ENCODE measurements at places on chromosomes 4 and X.
A peak's percentile ranks its signal among the peaks of the same experiment; 100 is the strongest.

DNA sequence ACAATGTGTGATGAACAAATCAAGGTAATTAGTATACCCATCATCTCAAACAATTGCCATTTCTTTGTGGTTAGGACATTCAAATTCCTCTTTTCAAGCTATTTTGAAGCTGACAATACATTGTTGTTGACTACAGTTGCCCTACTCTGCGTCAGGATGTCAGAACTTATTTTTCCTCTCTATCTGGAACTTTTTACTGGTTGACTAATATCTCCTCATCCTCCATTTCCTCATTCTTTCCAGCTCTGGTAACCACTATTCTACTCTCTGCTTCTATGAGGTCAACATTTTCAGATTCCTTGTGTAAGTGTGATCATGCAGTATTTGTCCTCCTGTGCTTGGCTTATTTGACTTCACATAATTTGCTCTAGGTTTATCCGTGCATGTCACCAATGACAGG is 240.5 kb upstream of the HS3ST1 start:
- no peak overlapping the region for H3K4me3 ChIP-seq
- H3K27me3 ChIP-seq: no peaks in the 10 kb centered on the region

- H3K4me3 ChIP-seq: no peak overlapping the region
- H3K36me3 ChIP-seq: no peaks in the 10 kb centered on the region
- H3K4me1 ChIP-seq: peaks cover 6% of the 10 kb centered on the region
- no peaks in the 10 kb centered on the region for H3K27me3 ChIP-seq
- H3K27ac ChIP-seq: no peak overlapping the region
- DNase-seq: no peak
These were observed 20.4 kb upstream of the WAS start for GRCh38 chrX:48663241-48663640.

DNA sequence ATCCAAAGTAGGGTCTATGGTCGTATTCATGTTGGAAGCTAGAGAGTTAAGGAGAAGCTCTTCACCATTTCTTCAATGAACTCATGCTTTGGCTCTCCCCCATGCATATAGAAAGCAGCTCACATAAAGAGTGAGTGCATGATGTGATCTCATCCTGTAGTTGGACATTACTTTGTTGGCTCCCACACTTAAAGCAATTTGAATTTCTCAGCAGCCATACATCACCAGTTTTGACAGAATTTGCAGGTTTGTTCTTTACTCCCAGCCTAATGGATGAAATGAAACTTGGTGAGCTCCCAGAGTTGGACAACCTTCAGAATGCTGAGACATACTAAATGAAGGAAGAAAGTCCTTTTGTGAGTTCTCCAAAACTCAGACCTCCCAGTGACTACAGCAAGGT is 613.5 kb downstream of the IQCM start:
- no peaks in the 10 kb centered on the region for H3K36me3 ChIP-seq
- no peaks in the 10 kb centered on the region for H3K27me3 ChIP-seq
- no peak overlapping the region for H3K4me3 ChIP-seq
- DNase-seq: no peak
- no peak overlapping the region for H3K27ac ChIP-seq

- H3K4me3 ChIP-seq: peak within 1 kb of the TSS; percentile 82
- H3K27me3 ChIP-seq: no peaks in the 10 kb centered on the region
- H3K4me1 ChIP-seq: peaks cover 55% of the 10 kb centered on the region
- H3K36me3 ChIP-seq: peaks cover 33% of the 10 kb centered on the region
- DNase-seq: peak; percentile 60
These were observed at the start of gene ARHGEF6 for GRCh38 chrX:136780763-136781162. Gene ARHGEF6, minus strand, starts transcription at chrX:136780932. Its CDS starts 50 bp downstream, at chrX:136780882.

- peak overlapping the region; percentile 32 for H3K27ac ChIP-seq
- H3K4me3 ChIP-seq: peak overlapping the region; percentile 15
- peaks cover 2% of the 10 kb centered on the region for H3K27me3 ChIP-seq
- peaks cover 32% of the 10 kb centered on the region for H3K36me3 ChIP-seq
These were observed 56.7 kb downstream of the TSPAN5 start for GRCh38 chr4:98601708-98602107.

GRCh38 chr4:102599455-102599854 is 98.3 kb downstream of the NFKB1 start:
- peaks cover 86% of the 10 kb centered on the region for H3K36me3 ChIP-seq
- H3K4me1 ChIP-seq: peaks cover 74% of the 10 kb centered on the region
- peak overlapping the region; percentile 9 for H3K4me3 ChIP-seq
- H3K27ac ChIP-seq: peak overlapping the region; percentile 92
- DNase-seq: no peak
- H3K27me3 ChIP-seq: no peaks in the 10 kb centered on the region

- no peaks in the 10 kb centered on the region for H3K4me1 ChIP-seq
- H3K4me3 ChIP-seq: no peak overlapping the region
- H3K36me3 ChIP-seq: no peaks in the 10 kb centered on the region
- no peak overlapping the region for H3K27ac ChIP-seq
- no peak for DNase-seq
- H3K27me3 ChIP-seq: no peaks in the 10 kb centered on the region
These were observed 170.3 kb downstream of the EFHC2 start for GRCh38 chrX:44173219-44173618.

DNA sequence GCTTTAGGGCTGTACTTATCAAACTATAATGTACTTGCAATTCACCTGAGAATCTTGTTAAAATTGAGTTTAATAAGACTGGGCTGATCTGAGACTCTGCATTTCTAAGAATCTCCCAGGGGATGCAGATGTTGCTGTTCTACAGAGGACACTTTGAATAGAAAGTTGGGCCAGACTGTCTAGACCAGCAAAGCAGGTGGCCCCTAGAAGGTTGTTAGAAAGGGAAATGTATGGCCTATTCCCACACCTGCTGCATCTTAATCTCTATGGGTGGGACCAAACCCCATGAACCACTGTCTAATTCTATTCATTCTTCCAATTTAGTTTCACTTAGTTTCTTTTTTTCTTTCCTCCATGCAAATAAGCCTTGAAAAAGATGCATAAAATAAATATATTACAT is 413.2 kb upstream of the TECRL start:
- H3K4me3 ChIP-seq: no peak overlapping the region
- no peaks in the 10 kb centered on the region for H3K4me1 ChIP-seq

DNA sequence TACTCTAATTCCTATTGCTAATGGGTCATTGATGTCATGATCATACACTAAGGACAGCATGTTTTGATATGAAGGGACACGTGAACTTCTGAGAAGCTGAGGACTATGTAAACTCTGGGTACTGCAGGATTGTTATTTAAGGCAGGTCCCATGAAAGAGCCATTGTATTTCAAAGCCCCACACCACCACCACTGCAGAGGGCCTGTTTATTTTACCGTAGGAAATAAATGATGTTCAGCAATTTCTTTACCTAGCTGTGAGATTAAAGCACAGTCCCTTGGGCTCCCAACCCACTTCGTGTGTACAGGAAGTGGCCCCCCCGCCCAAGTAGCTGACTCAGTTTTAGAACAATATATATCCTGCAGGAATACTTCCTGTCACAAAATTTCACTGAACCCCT is 89.8 kb upstream of the ACSL4 start:
- no peak overlapping the region for H3K4me3 ChIP-seq
- no peaks in the 10 kb centered on the region for H3K36me3 ChIP-seq
- H3K27ac ChIP-seq: no peak overlapping the region
- H3K4me1 ChIP-seq: no peaks in the 10 kb centered on the region

DNA sequence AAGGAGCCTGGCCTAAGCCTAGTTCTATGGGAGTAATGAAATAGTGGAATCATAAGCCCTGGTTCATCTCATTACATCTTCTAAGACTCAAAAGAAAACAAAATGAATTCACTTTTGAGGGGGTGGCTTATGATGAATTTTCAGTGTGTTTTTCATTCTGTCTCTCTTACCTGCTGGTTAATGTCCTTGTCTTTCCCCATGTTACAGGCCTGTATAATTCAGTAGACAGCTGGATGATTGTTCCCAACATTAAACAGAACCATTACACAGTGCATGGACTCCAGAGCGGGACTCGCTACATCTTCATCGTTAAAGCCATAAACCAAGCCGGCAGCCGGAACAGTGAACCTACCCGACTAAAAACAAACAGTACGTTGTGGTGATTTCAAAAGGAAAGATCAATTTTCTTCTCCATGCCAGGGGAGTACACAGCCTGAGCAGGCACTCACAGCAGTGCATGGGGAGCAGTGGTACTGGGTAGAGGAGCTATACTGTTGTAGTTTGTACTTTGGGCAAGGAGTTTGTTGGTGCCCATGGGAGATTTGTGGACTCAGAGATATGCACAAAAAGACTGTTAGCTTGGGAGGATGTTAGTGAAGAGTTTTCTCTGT is 57.9 kb downstream of the TEX13B start:
- no peak overlapping the region for H3K4me3 ChIP-seq
- DNase-seq: no peak
- no peaks in the 10 kb centered on the region for H3K4me1 ChIP-seq
- no peaks in the 10 kb centered on the region for H3K27me3 ChIP-seq

DNA sequence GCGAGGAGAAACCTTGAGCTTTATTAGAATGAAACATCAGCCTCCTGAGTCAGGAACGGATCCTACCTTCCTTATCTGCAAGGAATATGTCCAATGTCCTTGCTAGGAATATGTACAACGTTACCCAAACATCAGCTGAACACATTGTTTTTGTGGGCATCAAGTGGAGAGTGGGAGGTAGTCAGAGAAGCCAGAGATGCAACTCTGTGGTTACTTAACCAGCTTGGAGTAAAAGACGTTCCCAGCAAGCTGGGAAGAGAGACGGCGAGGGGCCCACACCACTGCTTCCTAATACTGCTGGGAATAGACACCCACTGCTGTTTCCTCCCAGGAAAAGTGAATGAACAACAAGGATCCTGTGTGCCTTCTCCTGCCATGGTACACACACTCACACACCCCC is 74.4 kb upstream of the PLAC1 start:
- no peaks in the 10 kb centered on the region for H3K4me1 ChIP-seq
- H3K27ac ChIP-seq: no peak overlapping the region
- no peaks in the 10 kb centered on the region for H3K27me3 ChIP-seq
- no peaks in the 10 kb centered on the region for H3K36me3 ChIP-seq

DNA sequence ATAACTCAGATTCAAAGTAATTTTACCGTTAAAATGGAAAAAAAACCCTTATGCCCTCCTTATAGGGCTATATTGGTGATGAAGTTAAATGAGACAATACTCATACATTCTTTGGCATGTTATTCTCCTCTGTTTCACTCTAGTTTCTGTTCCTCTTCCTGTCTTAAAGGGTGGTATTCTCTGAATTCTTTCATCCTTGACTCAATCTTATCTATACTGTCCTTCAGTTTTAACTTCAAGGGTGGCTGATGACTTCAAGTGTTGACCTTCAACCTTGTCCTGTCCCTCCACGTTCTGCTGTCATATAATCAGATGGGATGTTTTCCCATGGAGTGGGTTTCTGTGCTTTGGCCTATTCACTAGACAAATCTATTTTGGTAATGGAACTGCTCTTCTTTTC is 44.0 kb downstream of the ZNF518B start:
- peaks cover 6% of the 10 kb centered on the region for H3K4me1 ChIP-seq
- H3K4me3 ChIP-seq: no peak overlapping the region
- peaks cover 1% of the 10 kb centered on the region for H3K27me3 ChIP-seq
- H3K27ac ChIP-seq: no peak overlapping the region
- no peaks in the 10 kb centered on the region for H3K36me3 ChIP-seq
- no peak for DNase-seq

GRCh38 chrX:137565318-137565904 is 516 bp upstream of the ZIC3 start:
- peaks cover 5% of the 10 kb centered on the region for H3K36me3 ChIP-seq
- H3K4me1 ChIP-seq: peaks cover 8% of the 10 kb centered on the region
- peak overlapping the region; percentile 48 for H3K4me3 ChIP-seq
- DNase-seq: no peak
- H3K27me3 ChIP-seq: peaks cover 56% of the 10 kb centered on the region
- peak overlapping the region; percentile 49 for H3K27ac ChIP-seq

- H3K4me1 ChIP-seq: peaks cover 7% of the 10 kb centered on the region
- H3K27me3 ChIP-seq: peaks cover 58% of the 10 kb centered on the region
- no peak for DNase-seq
- no peak overlapping the region for H3K27ac ChIP-seq
These were observed 339 bp downstream of the TBC1D9 start for GRCh38 chr4:140755774-140756318.

DNA sequence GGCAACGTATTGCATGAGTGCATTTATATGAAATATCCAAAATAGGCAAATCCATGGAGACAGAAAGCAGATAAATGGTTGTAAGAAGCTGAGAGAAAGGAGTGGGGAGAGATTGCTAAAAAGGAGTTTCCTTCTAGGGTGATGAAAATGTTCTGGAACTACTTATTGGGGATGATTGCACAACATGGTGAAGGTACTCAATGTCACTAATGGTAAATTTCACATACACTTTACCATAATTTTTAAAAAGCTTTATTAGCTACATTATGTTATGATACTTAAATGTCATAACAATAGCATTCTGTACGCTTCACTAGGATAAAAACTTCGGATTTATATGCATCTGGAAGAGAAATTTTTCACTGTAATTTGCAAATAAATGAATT is 56.7 kb upstream of the WDR19 start:
- peaks cover 37% of the 10 kb centered on the region for H3K36me3 ChIP-seq
- H3K4me3 ChIP-seq: no peak overlapping the region
- no peaks in the 10 kb centered on the region for H3K4me1 ChIP-seq
- H3K27ac ChIP-seq: no peak overlapping the region

DNA sequence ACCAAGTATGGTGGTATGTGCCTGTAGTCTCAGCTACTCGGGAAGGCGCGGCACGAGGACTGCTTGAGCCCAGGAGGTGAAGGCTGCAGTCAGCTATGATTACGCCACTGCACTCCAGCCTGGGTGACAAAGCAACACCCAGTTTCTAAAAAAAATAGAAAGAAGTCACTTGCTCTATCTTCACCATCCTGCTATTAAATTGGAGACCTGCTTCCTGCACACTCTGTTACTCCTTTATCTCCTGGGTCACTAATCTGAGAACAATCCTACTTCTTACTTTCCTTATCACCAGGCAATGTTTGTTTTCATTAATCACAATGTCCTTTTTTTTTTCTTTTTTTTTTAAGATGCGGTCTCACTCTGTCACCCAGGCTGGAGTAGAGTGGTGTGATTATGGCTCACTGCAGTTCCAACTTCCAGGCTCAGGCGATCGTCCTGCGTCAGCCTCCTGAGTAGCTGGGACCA is 16.2 kb downstream of the PRKX start:
- no peak for DNase-seq
- H3K4me3 ChIP-seq: no peak overlapping the region
- peaks cover 71% of the 10 kb centered on the region for H3K4me1 ChIP-seq
- peaks cover 64% of the 10 kb centered on the region for H3K36me3 ChIP-seq
- H3K27ac ChIP-seq: peak overlapping the region; percentile 54
- H3K27me3 ChIP-seq: no peaks in the 10 kb centered on the region

DNA sequence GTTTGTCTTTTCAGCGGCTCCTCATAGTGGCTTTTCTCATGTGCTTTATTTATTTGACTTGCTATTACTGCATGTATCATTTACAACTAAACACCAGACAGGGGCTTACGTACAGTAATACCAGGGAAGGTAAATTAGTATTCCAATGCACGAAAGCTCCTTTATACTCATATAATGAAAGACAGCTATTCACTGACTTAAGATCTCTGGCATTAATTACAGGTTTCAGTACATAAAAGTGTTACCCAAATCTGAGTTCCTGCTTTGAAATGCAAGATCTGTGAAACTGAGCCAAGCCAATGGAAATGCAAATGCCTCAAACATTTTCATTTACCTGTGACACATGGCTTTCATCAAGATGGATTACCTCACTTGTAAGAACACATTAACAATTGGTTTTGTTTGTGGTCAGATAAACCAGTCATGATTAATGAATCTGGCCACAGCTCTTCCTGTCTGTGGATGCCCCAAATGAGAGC is 107.2 kb downstream of the ANAPC4 start:
- no peaks in the 10 kb centered on the region for H3K36me3 ChIP-seq
- H3K4me1 ChIP-seq: peaks cover 3% of the 10 kb centered on the region
- no peak for DNase-seq
- no peak overlapping the region for H3K27ac ChIP-seq
- H3K4me3 ChIP-seq: no peak overlapping the region
- H3K27me3 ChIP-seq: peaks cover 3% of the 10 kb centered on the region

GRCh38 chr4:40626183-40626990 is 3.3 kb downstream of the RBM47 start:
- H3K4me3 ChIP-seq: peak overlapping the region; percentile 27
- DNase-seq: no peak
- H3K36me3 ChIP-seq: peaks cover 8% of the 10 kb centered on the region
- no peak overlapping the region for H3K27ac ChIP-seq

Data from activated CD4-positive, alpha-beta memory T cell treated with anti-CD3 and anti-CD28 coated beads, Interleukin-2, amount 10 ng/mL, durations not matched to agents 7 days and 5 days (primary cell).